ENCODE measurements at places on chromosomes 1 and 21. TPM values are rescaled to one million over a fixed set of nuclear protein-coding genes. Genes with fewer than 3 reads are reported as not detected.
A peak's percentile ranks its signal among the peaks of the same experiment; 100 is the strongest.

SELENBP1 gene
- total RNA-seq: 74.4 TPM

SLC1A7 gene
- total RNA-seq: 0.99 TPM

DNA sequence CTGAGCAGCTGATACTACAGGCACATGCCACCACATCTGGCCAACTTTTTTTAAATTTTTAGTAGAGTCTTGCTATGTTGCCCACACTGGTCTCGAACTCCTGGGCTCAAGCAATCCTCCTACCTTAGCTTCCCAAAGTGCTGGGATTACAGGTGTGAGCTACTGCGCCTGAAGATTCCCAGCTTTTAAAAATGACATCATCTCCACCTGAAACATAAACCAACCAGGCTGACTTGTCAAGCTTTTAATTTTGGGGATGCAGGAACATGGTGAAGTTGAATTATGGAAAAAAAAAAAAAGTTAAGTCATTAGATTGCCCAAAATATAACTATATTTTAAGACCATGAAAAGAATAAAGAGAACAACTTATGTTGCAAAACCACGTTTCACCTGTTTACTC is 186.3 kb upstream of the DMRTA2 start:
- no peak overlapping the region for H3K27ac ChIP-seq
- H3K4me3 ChIP-seq: no peak overlapping the region
- DNase-seq: no peak
- no peaks in the 10 kb centered on the region for H3K36me3 ChIP-seq
- H3K27me3 ChIP-seq: no peaks in the 10 kb centered on the region

- no peak for DNase-seq
- H3K4me1 ChIP-seq: peaks cover 14% of the 10 kb centered on the region
- H3K4me3 ChIP-seq: no peak overlapping the region
- no peak overlapping the region for H3K27ac ChIP-seq
- no peaks in the 10 kb centered on the region for H3K36me3 ChIP-seq
Observed at GRCh38 chr1:205545991-205546390, 41.5 kb downstream of the CDK18 start.

DNA sequence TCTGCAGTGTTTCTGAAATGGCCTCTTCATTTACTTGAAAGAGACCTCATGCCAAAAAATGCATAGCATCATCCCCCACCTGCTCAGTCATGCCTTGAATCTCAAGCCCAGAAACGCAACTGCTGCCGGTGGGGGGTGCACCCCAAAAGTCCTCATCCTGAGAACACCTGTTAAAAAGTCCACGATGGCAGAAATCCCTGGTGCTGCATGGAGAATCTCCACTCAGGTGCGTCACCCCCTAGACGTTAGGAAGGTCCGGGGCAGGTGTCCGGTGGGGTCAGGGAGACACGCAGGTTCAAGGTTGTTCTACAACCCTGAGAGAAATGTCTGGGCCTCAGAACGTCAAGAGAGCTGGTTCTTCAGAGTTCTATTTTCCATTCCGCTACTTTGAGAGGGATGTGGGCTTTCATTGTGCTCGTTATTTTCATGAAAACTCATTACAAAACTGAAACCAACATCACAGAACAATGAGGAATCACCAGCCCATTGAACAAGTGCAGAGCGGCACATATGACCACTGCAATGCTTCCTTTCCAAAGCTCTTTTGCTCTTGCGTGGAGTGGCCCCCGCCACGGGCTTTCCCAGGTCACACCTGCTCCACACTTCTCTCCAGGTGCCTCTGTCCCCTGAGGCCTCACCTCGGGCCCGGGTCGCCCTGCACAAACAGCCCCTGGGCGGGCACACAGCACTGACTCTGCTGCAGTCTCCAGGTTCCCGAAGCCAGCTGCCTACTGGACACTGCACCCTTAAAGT is 201.9 kb downstream of the TOMM20 start:
- DNase-seq: no peak
- H3K4me1 ChIP-seq: peaks cover 29% of the 10 kb centered on the region
- H3K36me3 ChIP-seq: no peaks in the 10 kb centered on the region
- H3K4me3 ChIP-seq: peak overlapping the region; percentile 20
- H3K27ac ChIP-seq: peak overlapping the region; percentile 29
- H3K27me3 ChIP-seq: no peaks in the 10 kb centered on the region

- H3K36me3 ChIP-seq: no peaks in the 10 kb centered on the region
- H3K27ac ChIP-seq: no peak overlapping the region
- H3K4me1 ChIP-seq: no peaks in the 10 kb centered on the region
- H3K27me3 ChIP-seq: no peaks in the 10 kb centered on the region
- DNase-seq: no peak
Observed at GRCh38 chr1:201317551-201317950, 34.2 kb downstream of the PKP1 start.

DNA sequence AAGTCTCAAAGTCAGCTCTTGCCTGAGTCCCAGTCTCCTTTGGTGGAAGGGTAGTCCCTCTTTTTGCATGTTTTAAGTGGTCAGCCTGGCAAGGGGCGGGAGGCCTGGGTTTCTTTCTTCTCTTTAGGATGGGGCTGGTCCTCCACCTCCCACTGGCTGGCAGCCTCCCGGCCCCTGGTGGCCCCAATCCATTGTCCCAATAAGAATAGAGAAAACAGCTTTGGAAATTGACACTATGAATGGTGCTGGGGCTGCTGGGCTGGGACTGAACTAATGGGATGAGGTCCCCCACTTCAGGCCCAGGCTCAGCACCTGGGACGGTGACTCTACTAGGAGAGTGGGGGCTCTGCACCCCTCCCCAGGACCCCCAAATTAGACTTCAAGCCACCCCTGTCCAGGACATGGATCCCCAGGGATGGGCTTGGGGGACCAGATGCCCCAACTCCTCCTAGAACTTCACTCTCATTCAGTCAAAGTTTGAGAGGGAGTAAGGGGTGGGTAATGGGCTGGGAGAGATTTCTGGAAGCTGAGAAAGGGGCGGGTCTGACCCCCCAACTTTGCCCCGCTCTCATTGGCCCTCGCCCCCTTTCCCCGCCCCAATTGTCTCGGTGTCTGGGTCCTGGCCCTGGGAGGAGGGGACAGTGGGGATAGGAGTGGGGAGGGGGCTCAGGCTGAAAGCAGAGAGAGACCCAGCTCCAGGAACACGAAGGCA is 18.2 kb downstream of the SLC27A3 start:
- no peaks in the 10 kb centered on the region for H3K27me3 ChIP-seq
- H3K4me3 ChIP-seq: no peak overlapping the region
- no peak overlapping the region for H3K27ac ChIP-seq
- peaks cover 23% of the 10 kb centered on the region for H3K4me1 ChIP-seq
- H3K36me3 ChIP-seq: no peaks in the 10 kb centered on the region

DNA sequence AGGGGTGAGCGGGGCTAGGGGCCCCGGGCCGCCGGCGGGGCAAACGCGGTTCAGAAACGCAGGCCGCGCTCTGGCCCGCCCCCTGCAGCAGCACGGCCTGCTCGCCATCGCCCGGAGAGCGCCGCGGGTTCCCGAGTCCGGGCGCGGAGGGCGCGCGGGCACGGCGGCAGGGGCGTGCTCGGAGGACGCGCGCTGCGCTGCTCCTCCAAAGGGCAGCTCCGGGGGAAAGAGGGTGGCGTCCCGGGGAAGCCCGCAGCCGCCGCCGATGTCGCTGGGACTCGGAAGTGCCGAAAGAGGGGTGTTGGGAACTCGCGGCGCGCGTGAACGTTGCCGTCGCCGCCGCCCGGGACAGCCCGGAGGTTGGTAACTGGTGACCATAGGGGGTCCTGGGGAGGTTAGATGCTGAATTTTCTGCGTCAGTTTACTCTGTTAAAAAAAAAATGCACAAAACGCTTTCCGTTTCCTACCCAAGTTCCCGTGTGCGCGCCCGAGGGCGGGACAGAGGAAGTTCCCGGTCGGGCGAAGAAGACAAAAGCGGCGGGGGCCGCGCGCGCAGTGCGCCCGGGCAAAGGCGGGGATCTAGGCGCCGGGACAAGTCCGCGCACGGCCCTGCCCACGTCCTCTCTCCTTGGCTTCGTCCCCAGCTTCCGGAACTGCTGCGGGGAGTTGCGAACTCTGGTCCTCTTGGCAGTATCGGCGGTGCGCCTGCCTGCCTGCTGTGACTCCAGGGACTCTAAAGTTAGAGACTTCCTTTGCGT is at the start of gene HHAT:
Gene HHAT, plus strand, starts transcription at position 157 of the 758 bp plus-strand sequence. CDS start 20,074 bp downstream, outside the sequence.
- H3K27me3 ChIP-seq: no peaks in the 10 kb centered on the region
- DNase-seq: no peak
- peaks cover 22% of the 10 kb centered on the region for H3K4me1 ChIP-seq
- H3K27ac ChIP-seq: peak within 1 kb of the TSS; percentile 95

GRCh38 chr21:15221799-15222386 is 157.1 kb upstream of the NRIP1 start:
- no peak overlapping the region for H3K4me3 ChIP-seq
- H3K27ac ChIP-seq: no peak overlapping the region
- no peaks in the 10 kb centered on the region for H3K27me3 ChIP-seq
- peaks cover 9% of the 10 kb centered on the region for H3K4me1 ChIP-seq
- DNase-seq: no peak

DNA sequence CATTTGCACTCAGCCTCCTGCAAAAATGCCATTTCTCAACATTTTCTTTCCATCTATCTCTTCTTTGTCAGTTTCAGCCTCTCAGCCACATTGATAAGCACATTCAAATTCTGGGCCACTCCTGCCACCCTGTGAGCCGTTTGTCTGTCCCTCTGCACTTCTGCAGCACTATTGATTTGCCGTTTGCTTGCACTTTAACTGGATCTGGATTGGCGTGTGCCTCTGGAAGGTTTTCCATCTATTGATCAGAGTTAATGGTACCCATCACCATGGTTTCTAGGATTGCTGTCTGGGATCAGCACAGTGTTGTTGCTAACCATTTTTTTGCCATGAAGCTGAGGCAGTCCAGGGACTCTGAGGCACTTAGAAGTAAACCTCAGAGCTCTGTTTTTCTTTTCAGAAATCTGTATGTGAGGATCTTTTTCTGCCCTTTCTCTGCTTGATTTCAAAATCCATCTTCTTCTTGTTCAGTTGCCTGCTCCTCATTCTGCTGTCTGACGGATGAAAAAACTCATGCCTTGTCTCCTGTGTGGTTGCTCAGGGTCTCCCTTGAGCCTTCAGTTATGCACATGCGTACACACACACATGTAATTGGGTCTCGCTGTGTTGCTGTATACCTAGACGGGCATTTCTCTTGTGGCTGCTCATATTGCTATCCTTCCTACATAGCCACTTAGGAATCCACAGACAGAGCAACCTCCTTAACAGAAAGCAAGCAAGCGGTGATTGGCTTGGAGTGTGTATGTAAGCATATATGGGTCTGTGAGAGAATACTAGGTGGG is 67.9 kb downstream of the NOS1AP start:
- peak; percentile 39 for DNase-seq
- no peaks in the 10 kb centered on the region for H3K27me3 ChIP-seq
- no peak overlapping the region for H3K4me3 ChIP-seq
- no peak overlapping the region for H3K27ac ChIP-seq
- H3K4me1 ChIP-seq: peaks cover 12% of the 10 kb centered on the region

GRCh38 chr1:196951711-196952394 is 8.3 kb downstream of the CFHR2 start:
- DNase-seq: no peak
- no peak overlapping the region for H3K4me3 ChIP-seq
- no peaks in the 10 kb centered on the region for H3K27me3 ChIP-seq
- no peak overlapping the region for H3K27ac ChIP-seq

Data from esophagus muscularis mucosa (tissue), 4 donors.